Stimulated activated CD4-positive, alpha-beta T cell treated with anti-CD3 and anti-CD28 coated beads, Interleukin-15, amount 100 ng/mL, for 24 hours (primary cell): ENCODE measurements at places on chromosomes 1 and 21.

GRCh38 chr1:89855413-89856123, 34.7 kb downstream of the LRRC8D start:
- DNase-seq = no peak

- no peak for DNase-seq
Measured at GRCh38 chr1:201327687-201328240, 44.5 kb downstream of the PKP1 start.

- peak; percentile 88 for DNase-seq
Measured at GRCh38 chr1:234599617-234600417, 10.2 kb downstream of the IRF2BP2 start.

- peak; percentile 93 for DNase-seq
Measured at GRCh38 chr1:155978325-155978972, at the start of gene ARHGEF2. Gene ARHGEF2 (minus strand): TSS chr1:155978547. CDS start chr1:155978427, 120 bp downstream.

DNA sequence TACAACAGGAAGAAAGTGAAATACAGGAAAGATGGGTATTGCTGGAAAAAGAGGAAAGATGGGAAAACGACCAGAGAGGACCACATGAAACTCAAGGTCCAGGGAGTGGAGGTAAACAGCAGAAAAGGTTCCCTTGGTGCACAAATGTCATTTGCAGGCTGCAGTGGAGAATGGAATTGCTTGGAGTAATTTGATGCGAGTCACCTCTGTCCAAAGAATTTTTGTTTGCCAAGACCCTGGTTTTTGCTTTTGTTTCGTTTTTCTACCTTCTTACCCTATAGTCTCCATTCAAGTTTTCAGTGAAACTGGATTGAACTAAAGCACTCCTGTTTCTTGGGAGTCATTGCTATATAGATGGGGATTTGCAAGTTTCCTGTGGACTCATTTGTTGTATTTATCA, 464.3 kb downstream of the CAMTA1 start:
- DNase-seq = no peak

- DNase-seq = no peak
Measured at GRCh38 chr21:23960769-23961168, 1646.5 kb downstream of the MRPL39 start.

- no peak for DNase-seq
Measured at GRCh38 chr1:30964706-30965105, 56.1 kb upstream of the SDC3 start.

- peak; percentile 19 for DNase-seq
Measured at GRCh38 chr1:115838431-115839028, 2.4 kb downstream of the NHLH2 start.

- DNase-seq = no peak
Measured at GRCh38 chr21:44372616-44373015, 19.2 kb downstream of the TRPM2 start.

DNA sequence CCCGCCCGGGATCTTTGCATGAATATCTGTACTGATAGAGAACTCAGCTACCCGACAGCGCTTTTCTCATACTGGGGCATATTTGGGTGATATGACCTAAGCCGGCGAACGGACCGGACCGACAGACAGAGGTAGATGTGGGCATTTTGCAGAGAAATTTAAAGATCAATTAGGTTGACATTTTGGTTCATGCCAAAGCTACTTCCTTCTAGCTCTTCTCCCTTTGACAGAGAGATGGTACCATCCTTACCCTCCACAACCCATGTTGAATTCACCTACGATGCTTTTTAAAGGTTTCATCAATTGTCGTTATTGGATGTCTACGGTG, 459 bp downstream of the ARV1 start:
- no peak for DNase-seq

- DNase-seq = peak; percentile 87
Measured at GRCh38 chr1:41662061-41662764, 177.7 kb upstream of the EDN2 start.
